ENCODE measurements at places on chromosomes 4 and X.

- no peak for DNase-seq
Observed at GRCh38 chr4:107682306-107682705, 37.7 kb downstream of the PAPSS1 start.

DNA sequence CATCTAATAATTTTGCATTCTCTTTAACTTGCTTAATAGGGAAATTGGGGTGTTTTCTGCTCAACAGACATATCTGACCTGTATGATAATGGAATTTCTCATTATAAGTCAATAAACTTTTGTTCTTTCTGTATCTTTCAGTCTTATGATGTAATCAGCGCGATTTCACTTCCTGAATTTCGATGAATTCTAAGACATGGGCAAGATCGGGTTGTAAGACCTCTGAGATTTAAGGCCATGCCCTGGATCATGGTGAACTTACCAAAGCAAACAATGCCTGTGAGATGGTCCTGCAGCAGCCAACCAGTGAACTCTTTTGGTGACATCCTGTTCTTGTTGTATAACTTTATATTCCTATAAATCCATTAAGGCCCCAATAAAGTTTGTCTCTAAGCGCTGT, 88.1 kb downstream of the NBDY start:
- DNase-seq, result no peak

DNA sequence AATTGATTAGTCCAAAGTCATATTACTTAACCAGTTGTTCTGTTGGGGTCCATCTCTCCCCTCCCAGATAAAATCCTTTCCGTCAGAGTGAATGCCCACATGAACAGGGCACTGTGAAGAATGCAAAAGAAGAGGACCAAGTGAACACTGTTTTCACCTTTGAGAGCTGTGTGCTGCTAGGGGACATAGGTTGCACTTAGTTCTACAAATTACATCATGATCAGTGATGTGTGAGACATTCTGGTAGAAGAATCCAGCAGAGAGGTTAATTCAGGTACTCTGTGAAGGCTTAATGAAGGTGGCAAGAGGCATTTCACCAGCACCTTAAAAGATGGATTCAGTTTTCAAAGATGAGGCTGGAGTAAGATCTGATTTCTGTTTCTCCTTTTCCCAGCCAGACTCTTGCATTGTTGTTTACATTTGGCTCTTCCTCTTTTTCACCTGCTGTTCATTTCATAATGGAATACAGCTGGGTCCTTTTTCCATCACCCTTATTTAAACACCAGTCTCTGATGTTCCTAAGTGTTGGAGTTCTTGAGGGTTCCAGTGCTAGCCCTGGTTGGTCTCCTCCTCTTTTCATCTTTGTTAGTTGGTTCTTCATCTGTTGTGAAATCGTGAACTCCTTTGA, 10.9 kb downstream of the GAB1 start:
- DNase-seq, result no peak

DNA sequence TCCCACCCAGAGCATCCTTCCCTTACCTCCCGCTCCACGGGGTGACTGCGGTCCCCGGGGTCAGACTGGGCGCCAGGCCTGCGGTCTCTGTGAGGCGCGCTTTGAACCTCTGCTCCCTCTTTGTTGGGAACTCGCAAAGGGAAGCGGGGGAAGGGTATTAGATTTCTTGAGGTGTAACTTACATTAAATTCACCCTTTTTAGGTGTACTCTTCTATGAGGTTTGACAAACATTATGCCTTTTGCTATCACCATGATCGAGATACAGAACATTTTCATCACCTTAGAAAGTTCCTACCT, 569 bp downstream of the DCK start:
- DNase-seq, result no peak

- no peak for DNase-seq
Observed at GRCh38 chr4:13246107-13246506, 238.0 kb downstream of the RAB28 start.

DNA sequence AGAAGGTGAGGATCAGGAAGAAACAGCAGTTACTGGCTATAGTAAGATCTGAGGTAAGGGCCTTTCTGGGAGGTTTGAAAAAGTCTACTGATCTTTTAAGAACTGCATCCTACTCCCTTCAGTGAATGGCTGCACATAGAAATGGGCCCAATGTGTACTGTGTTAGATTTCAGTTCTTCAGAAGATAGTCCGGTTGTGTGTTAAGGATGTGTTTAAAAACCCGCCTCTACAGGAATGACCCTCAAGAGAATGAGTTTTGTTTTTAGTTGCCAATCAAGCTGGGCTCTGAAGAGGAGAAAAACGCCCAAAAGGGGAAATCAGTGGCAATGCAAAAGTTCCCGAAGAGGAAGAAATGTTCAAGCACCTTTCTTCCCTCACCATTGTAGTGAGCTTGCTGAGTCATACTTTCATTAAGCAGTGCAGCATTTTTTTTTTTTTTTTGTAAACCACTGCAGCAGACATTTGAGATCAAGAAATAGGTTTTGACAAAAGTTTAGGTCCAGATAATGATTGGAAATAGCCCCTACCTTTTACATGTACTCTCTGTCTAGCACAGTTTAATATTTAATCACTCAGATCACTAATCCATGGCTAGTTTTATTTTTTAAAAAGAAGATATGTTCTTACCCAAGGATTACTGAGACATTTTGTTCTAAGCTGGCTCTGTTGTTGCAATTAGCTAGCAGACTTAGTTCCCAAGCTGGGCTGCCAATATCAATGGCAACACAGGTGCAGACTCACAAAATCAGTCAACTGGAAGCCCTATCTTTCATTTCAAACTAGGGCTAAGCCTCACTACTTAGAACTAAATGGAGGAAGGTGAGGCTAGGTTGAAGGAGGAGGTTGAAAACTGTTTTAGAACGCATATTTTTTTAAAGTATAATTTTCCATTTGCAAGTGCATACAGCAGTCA, 7.0 kb upstream of the TRPC5OS start:
- DNase-seq, result no peak

DNA sequence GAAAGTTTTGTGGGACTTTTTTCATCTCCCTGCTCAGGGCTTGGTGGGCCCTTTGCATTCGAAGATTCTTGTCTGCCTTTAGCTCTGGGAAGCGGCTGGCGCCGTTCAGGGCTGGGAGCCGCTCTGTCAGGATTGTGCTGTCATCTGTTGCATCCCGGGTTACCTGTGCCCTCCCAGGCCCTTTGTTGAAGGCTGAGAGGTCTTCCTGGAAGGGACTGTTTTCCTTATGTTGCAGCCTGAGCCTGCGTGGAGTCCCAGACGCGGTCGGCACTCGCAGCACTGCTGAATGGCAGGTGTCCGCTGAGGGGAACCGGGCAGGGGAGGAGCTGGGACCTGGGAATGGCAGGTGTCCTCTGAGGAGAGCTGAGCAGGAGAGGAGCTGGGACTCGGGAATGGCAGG, 15.9 kb downstream of the RGS12 start:
- no peak for DNase-seq

All from stimulated activated CD4-positive, alpha-beta T cell treated with anti-CD3 and anti-CD28 coated beads, Interleukin-4, amount 100 ng/mL, for 4 hours (primary cell).